ENCODE measurements at places on chromosomes 1 and 21.

DNA sequence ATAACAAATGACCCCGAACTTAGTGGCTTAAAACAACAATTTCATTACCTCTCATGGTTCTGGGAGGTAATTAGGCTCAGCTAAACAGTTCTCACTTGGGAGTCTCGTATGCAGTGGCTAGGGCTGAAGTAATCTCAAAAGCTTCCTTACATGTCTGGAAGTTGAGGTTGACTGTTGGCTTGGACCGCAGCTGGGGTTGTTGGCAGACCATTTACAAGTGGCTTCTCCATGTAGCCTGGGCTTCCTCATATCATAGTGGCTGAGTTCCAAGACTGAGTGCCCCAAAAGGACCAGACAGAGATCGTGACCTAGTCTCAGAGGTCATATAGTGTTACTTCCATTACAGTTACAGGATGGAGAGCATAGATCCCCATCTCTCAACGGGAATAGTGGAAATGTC lies 2.4 kb upstream of the POGZ start:
- peaks cover 16% of the 10 kb centered on the region for H3K27me3 ChIP-seq
- H3K4me1 ChIP-seq, result peaks cover 9% of the 10 kb centered on the region
- peaks cover 2% of the 10 kb centered on the region for H3K36me3 ChIP-seq
- DNase-seq, result no peak
- H3K4me3 ChIP-seq, result no peak overlapping the region
- no peak overlapping the region for H3K27ac ChIP-seq

DNA sequence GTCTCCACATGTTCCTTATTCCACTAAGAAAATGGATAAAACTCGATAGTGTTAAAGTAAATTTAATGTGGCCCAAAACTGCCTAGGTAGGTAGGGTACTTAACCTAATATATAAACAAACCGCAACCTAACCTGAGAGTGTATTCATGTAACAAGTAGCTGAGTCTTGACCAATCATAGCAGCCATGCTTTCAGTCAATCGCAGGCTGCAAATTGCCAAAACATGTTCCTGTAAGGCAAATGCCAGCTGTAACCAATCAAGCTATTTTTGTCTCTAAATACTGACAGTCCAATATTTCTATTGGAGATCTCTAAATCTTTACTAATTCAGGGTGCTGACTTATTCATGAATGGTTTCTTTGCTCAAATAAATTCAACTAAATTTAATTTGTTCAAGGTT lies 3.1 kb upstream of the HMGCS2 start:
- H3K4me1 ChIP-seq, result no peaks in the 10 kb centered on the region
- no peak overlapping the region for H3K4me3 ChIP-seq

- H3K36me3 ChIP-seq, result peaks cover 2% of the 10 kb centered on the region
- no peak within 1 kb of the TSS for H3K27ac ChIP-seq
- DNase-seq, result peak; percentile 29
- peaks cover 2% of the 10 kb centered on the region for H3K27me3 ChIP-seq
- H3K4me1 ChIP-seq, result peaks cover 4% of the 10 kb centered on the region
- peak within 1 kb of the TSS; percentile 77 for H3K4me3 ChIP-seq
Measured at GRCh38 chr1:9292361-9293240, at the start of gene SPSB1. TSS of gene SPSB1 (plus strand) at chr1:9292894. CDS start at chr1:9355892, 62,998 bp downstream.

- peaks cover 26% of the 10 kb centered on the region for H3K36me3 ChIP-seq
- no peak for DNase-seq
- H3K27ac ChIP-seq, result no peak overlapping the region
- no peaks in the 10 kb centered on the region for H3K27me3 ChIP-seq
- H3K4me3 ChIP-seq, result no peak overlapping the region
Measured at GRCh38 chr1:201495551-201496295, 11.2 kb downstream of the CSRP1 start.

DNA sequence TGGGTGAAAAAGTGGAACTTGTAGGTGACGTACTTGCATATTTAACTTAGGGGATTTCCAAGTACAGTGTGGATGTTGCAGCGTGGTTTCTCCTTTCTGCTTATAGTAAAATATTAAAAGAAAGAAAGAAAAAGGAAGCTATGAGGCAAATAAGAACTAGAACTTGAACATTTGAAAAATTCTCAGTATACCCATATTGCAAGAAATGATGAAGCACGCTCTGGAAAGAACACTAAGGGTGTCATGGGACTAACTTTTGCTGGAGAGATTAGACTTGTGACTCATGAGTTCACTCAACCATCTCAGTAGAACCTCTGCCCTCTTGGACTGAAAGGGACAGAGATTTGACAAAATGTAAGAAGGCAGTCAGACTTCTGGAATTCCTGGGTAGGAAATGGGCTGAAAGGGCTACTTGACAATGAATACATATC lies 704.5 kb upstream of the ADGRL4 start:
- no peaks in the 10 kb centered on the region for H3K27me3 ChIP-seq
- peak; percentile 46 for DNase-seq
- H3K4me1 ChIP-seq, result peaks cover 32% of the 10 kb centered on the region
- peaks cover 2% of the 10 kb centered on the region for H3K36me3 ChIP-seq

GRCh38 chr1:41498391-41498790 lies 13.9 kb upstream of the EDN2 start:
- no peak overlapping the region for H3K4me3 ChIP-seq
- no peaks in the 10 kb centered on the region for H3K36me3 ChIP-seq
- peaks cover 8% of the 10 kb centered on the region for H3K27me3 ChIP-seq
- no peak overlapping the region for H3K27ac ChIP-seq
- DNase-seq, result no peak

DNA sequence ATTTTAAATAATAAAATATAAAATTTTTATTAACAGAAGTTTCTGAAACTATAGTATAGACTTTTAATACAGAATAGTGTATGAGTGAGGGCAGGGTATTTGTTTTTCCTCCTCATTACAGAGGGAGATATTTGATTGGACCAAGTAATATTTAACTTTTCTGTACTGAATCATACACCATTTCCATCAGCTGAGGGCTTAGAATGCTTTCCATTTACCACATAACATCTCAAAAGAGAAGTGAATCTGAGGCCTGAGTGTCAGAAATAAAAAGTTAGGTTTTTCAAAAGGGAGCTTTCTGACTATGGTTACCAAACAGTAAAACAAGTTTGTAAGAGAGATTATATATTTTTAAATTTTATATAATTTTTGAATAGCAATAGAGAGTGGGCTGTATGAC lies 29.5 kb downstream of the TLCD4 start:
- peaks cover 2% of the 10 kb centered on the region for H3K36me3 ChIP-seq
- H3K27me3 ChIP-seq, result no peaks in the 10 kb centered on the region
- H3K4me1 ChIP-seq, result peaks cover 6% of the 10 kb centered on the region
- DNase-seq, result peak; percentile 3

- no peak overlapping the region for H3K27ac ChIP-seq
- no peaks in the 10 kb centered on the region for H3K4me1 ChIP-seq
- no peak overlapping the region for H3K4me3 ChIP-seq
- H3K36me3 ChIP-seq, result no peaks in the 10 kb centered on the region
Measured at GRCh38 chr1:46522969-46523320, 28.5 kb downstream of the KNCN start.

- no peak for DNase-seq
- peak overlapping the region; percentile 42 for H3K27ac ChIP-seq
- H3K27me3 ChIP-seq, result no peaks in the 10 kb centered on the region
- peaks cover 23% of the 10 kb centered on the region for H3K4me1 ChIP-seq
- peak overlapping the region; percentile 19 for H3K4me3 ChIP-seq
Measured at GRCh38 chr1:184945678-184946412, 28.5 kb downstream of the NIBAN1 start.

DNA sequence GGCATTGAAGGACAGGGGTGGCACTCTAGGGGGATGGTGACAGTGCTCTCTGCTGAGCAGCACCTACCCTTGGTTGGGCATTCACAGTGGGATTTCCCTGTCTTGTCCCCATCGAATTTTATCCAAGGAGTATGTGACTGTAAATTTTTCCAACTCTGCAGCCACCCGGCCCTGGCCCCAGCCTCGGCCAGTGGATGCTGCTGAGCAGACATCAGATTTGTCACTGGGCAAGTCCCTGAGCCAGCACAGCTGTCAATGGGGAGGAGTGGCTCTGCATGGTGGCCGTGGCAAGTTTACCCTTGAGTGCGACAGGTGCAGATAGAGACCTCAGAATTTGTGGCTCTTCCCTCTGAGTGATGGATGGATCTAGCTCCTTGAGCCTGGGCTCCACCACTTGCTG lies 240.2 kb upstream of the CSF3R start:
- DNase-seq, result no peak
- no peak overlapping the region for H3K4me3 ChIP-seq
- peaks cover 14% of the 10 kb centered on the region for H3K27me3 ChIP-seq
- H3K4me1 ChIP-seq, result no peaks in the 10 kb centered on the region

DNA sequence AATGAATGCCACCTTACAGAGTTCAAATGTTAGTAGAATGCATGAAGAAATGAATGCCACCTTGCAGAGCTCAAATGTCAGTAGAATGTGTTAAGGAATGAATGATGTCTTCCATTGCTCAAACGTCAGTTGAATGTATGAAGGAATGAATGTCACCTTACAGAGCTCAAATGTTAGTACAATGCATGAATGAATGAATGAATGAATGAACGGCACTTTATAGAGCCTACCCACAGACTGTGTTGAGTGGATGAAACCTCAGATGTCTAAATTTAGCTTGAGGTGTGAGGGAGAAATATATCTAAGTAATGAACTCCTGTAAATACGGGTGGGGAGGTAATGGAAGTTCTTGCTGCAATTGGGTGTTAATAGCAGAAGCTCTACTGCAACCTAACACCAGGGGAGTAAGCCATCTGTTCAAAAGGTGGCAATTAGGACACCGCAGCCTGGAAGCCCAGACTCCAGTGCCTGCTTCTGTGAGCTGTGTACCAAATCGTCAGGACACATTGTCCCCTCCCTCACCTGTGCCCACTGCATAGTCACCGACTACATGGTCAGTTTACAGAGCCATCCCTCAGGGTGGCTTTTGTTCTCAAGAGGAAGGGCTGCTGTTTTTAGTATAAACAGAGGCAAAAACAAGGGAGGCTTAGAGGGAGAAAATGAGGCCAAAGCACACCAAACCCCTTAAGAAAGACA lies 26.7 kb downstream of the SUSD4 start:
- peaks cover 15% of the 10 kb centered on the region for H3K27me3 ChIP-seq
- DNase-seq, result no peak
- H3K4me3 ChIP-seq, result no peak overlapping the region
- H3K27ac ChIP-seq, result no peak overlapping the region
- H3K4me1 ChIP-seq, result no peaks in the 10 kb centered on the region
- H3K36me3 ChIP-seq, result no peaks in the 10 kb centered on the region

DNA sequence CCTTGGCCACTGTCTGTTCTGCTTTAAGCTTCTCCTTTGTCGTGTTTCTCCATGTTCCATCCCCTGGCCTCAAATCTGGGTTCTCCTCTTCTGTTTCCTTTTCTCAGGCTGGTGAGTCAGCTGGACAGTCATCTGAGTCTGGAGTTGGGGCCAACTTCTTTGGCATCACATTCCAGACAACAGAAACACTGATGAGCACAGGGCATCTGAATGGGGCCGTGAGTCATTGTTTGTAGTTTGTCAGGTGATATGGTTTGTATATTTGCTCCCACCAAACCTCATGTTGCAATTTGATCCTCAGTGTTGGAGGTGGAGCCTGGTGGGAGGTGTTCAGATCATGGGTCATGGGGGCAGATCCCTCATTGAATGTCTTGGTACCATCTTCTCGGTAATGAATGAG lies 14.3 kb upstream of the OLIG2 start:
- no peak for DNase-seq
- H3K36me3 ChIP-seq, result no peaks in the 10 kb centered on the region
- H3K27ac ChIP-seq, result no peak overlapping the region
- H3K27me3 ChIP-seq, result peaks cover 22% of the 10 kb centered on the region
- H3K4me3 ChIP-seq, result no peak overlapping the region
- H3K4me1 ChIP-seq, result no peaks in the 10 kb centered on the region

- H3K4me1 ChIP-seq, result peaks cover 23% of the 10 kb centered on the region
- no peak overlapping the region for H3K4me3 ChIP-seq
- H3K36me3 ChIP-seq, result no peaks in the 10 kb centered on the region
- no peak for DNase-seq
- H3K27me3 ChIP-seq, result peaks cover 8% of the 10 kb centered on the region
Measured at GRCh38 chr1:155086856-155087535, 8.4 kb downstream of the EFNA3 start.

DNA sequence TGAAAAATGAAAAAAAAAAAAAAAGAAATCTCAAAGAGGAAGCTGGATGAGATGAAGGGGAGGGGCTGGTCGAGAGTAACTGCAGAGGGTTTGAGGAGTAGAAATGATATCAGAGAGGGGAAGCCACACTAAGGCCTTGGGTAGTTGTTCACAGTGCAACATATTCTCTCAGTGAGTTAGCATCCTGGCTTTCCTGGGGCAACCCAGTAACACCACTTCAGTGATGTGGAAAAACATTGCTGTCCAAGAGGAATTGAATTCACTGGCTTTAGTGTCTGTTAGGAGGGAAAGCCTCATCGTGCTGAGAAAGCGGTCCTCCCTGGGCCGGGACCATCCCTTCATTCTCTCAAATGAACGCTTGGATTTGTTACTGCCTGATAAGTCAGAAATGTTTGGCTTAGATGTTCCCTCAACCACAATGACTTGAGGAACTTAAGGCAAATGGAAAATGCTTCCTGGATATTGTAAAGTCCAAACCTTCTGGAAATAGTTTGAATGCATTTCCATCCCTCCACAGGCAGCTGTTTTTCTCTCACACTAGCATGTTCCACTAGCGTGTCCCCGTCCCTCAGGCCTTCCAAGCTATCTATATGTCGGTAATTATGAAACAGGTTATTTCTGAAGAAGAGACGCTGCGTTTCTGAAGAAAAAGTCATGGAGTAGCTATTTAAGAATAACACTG lies 12.2 kb downstream of the TGFB2 start:
- no peaks in the 10 kb centered on the region for H3K36me3 ChIP-seq
- H3K4me3 ChIP-seq, result no peak overlapping the region
- peaks cover 2% of the 10 kb centered on the region for H3K4me1 ChIP-seq
- DNase-seq, result no peak

- H3K4me1 ChIP-seq, result no peaks in the 10 kb centered on the region
- no peaks in the 10 kb centered on the region for H3K36me3 ChIP-seq
- H3K4me3 ChIP-seq, result no peak overlapping the region
Measured at GRCh38 chr1:60102267-60103061, 28.9 kb upstream of the C1orf87 start.

- DNase-seq, result no peak
- no peak overlapping the region for H3K27ac ChIP-seq
- H3K27me3 ChIP-seq, result peaks cover 31% of the 10 kb centered on the region
- H3K4me3 ChIP-seq, result no peak overlapping the region
- no peaks in the 10 kb centered on the region for H3K36me3 ChIP-seq
- H3K4me1 ChIP-seq, result peaks cover 4% of the 10 kb centered on the region
Measured at GRCh38 chr21:41777951-41778815, 11.3 kb upstream of the RIPK4 start.

GRCh38 chr1:85149805-85150204 lies 51.0 kb downstream of the SYDE2 start:
- H3K36me3 ChIP-seq, result no peaks in the 10 kb centered on the region
- no peaks in the 10 kb centered on the region for H3K4me1 ChIP-seq
- H3K4me3 ChIP-seq, result no peak overlapping the region
- H3K27me3 ChIP-seq, result no peaks in the 10 kb centered on the region

GRCh38 chr1:95115708-95116137 lies 1.4 kb upstream of the TLCD4 start:
- peaks cover 13% of the 10 kb centered on the region for H3K4me1 ChIP-seq
- H3K36me3 ChIP-seq, result no peaks in the 10 kb centered on the region
- H3K27me3 ChIP-seq, result peaks cover under 1% of the 10 kb centered on the region
- DNase-seq, result no peak
